ENCODE measurements at places on chromosomes 11 and 22. TPM values are rescaled to one million over a fixed set of nuclear protein-coding genes. Genes with fewer than 3 reads are reported as not detected.

The NXPE2 gene
- 0.16 TPM for total RNA-seq

The RAB3IL1 gene
- total RNA-seq = 19.0 TPM

The FOLR2 gene
- not detected for total RNA-seq

The CDC42BPG gene
- 0.32 TPM for total RNA-seq

Measured in hair follicle dermal papilla cell (primary cell).